ENCODE measurements at places on chromosomes 2 and 18.

- DNase-seq: no peak
Observed at GRCh38 chr2:121359170-121359569, 74.2 kb upstream of the TFCP2L1 start.

DNA sequence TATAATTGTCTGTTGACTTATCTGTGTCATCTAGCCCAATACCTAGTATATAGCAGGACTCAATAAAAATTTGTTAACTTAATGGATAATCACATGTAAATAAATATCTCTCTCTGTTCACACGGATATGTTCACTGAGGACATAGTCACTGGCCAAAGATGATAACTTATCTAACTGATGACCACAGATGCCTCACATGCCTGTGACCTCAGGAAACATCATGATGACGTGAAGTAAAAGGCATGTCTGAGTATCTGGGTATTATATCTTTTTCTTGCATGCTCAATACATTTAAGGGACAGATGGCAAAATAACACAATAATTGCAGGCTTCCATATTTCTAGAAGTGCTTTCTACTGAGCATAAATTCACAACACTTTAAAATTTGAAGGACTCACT lies 41.4 kb upstream of the PARD3B start:
- no peak for DNase-seq

GRCh38 chr2:74472086-74472944 lies at the start of gene MRPL53:
Gene MRPL53 (minus strand): TSS chr2:74472680. CDS start chr2:74472660, 20 bp downstream.
- DNase-seq: no peak

GRCh38 chr2:149021271-149021719 lies 17.2 kb upstream of the LYPD6B start:
- DNase-seq: no peak

GRCh38 chr2:3242747-3243369 lies 134.8 kb downstream of the EIPR1 start:
- DNase-seq: no peak

GRCh38 chr18:21853016-21853415 lies 112.4 kb downstream of the MIB1 start:
- DNase-seq: no peak

GRCh38 chr2:143425896-143426295 lies 296.7 kb downstream of the ARHGAP15 start:
- no peak for DNase-seq

- DNase-seq: no peak
Observed at GRCh38 chr2:241901500-241902351, 32.2 kb downstream of the RTP5 start.

GRCh38 chr18:60560071-60560470 lies 187.5 kb upstream of the MC4R start:
- DNase-seq: no peak

DNA sequence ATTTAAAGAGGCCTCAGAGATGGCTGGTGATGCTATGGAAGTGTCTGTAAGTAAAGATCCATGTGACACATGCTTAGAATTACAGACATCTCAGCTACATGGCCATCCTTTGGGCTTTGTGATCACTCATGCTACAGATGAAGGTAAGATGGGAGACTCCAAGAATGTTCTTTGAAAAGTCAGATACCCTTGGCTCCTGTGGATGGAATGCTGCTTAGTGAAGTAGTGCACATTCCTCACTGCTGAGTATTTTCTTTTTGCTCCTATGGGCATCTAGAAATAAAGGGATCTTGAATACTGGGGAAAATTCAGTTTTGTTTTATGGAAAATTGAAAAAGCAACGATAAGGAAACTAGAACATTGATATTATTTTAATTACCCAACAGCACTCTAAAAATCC lies 55.2 kb upstream of the REV1 start:
- DNase-seq: no peak

- no peak for DNase-seq
Observed at GRCh38 chr2:68423966-68424650, 43.0 kb downstream of the FBXO48 start.

DNA sequence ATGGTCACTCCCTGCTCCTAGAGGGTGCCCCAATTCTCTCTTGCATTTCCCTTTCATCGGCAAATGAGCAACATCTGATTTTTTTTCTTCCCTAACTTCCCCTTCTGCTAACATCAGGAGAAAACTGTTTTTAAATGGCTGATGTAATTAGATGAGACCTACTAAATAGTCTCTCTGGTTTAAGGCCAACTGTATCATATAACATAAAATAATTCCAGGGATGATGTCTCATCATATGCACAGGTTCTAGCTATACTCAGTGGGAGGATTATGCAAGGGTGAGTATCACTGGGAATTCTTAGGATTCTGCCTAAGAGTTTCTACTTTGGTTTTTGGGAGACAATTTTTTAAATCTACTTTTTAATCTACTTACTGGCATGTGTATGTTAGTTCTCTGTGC lies 193.4 kb downstream of the PARD3B start:
- no peak for DNase-seq

GRCh38 chr2:39584283-39584965 lies 81.3 kb upstream of the TMEM178A start:
- DNase-seq: no peak

GRCh38 chr2:1318366-1319009 lies 94.8 kb upstream of the TPO start:
- no peak for DNase-seq

- DNase-seq: no peak
Observed at GRCh38 chr2:170218931-170219330, 41.0 kb downstream of the MYO3B start.

DNA sequence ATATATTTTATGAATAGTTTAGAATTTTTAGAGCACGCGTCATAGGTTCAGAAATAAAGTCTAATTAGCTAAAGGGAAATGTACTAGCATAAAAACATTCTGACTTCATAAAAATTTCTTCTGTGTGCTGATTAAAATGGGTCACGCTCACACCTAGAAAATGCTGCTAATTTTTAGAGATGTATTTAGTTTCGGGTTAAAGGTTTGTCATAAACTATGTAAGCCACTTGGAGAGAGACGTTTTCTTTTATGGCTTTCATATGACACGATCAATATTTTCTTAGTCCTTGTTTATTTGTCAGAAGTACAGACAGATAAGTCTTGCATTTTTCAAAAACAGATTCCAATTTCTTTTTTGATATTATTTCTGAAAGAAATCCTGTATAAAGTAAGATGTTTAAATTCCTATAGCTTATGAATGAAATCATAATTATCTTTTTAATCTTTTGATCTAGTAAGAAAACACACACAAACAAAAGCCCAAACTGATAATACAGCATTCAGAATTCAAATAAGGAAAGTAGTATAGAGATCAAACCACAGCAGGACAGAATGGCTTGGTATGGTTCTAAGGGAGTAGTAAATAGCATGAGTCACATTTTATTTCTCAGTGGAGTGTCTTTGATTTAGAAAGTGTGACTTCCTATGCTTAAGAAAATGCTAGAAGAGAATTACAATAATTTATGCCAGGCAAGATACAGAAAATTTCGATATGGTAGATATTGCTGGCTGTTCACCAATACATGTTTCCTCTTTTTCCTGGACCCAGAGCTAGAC lies 236.6 kb downstream of the GPD2 start:
- DNase-seq: no peak

DNA sequence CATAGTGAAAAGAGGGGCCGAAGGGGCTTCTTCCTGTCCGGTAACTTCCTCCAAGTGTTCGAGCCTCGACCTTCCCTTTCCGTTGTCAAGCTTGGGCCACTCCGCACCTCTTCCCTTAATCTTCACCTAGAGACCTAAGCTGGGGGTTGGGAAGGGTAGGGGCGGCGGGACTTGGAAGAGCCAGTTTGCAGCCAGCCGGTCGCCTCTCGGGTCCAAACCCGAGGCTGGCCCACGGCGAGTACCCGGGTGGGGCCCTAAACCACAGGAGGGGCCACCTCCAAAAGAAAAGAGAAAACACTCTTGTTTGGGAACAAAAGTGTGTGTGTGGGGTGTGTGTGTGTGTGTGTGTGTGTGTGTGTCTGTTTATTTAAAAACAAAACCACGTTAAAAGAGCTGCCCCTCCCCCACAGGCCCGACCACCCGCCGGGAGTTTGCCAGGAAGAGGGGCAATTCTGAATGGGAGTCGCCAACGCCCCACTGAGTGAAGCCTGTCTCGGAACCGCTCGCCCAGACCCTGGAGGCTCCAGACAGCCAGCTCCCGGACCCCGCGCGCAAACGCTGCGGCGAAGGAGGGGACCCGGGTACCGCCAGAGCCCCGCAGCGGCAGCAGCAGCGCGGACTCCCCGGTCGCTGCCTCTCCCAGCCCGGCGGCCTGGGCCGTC lies 488 bp upstream of the RHOB start:
- no peak for DNase-seq

All from keratinocyte (primary cell).